Cerebellar cortex (tissue), 1 donor: ENCODE measurements at places on chromosomes 6 and 20.

- no peak for DNase-seq
These were observed 73.2 kb downstream of the BCKDHB start for GRCh38 chr6:80179695-80180094.

GRCh38 chr6:31730631-31731086 lies 1.6 kb upstream of the DDAH2 start:
- DNase-seq: peak; percentile 31

DNA sequence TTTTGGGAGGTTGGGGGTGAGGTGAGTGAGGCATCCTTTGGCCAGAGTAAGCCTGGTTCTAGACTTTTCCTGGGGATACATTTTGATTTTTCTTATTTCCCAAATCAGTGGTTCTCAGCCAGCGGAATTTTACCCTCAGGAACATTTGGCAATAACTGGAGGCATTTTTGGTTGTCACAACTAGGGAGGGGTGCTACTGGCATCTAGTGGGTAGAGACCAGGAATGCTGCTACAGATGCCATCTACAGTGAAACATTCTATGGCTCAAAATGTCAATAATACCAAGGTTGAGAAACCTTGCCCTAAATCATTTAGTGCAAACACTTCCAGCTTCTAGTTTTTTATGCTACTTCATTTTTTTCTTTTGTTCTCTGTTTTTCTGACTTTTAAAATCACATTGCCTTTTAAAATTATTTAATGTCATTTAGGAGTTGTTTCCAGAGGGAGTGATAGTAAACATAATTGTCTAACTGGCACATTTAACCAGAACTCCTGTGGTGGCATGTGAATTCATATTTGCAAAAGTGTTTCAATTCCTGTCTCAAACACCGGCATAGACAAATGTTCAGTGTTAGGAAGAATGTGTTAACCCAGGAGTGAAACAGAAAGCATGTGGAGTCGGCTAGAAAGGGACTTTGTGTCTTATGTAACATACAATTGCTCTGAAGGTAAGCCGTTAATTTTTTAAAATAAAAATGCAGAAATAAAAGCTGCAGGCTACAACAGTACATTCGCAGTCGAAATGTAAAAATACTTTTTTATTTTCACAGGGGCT lies 59.0 kb downstream of the QRSL1 start:
- DNase-seq: no peak

- DNase-seq: no peak
These were observed 197.1 kb downstream of the KHDC1L start for GRCh38 chr6:73028124-73028766.

- no peak for DNase-seq
These were observed 2.0 kb downstream of the BPIFB2 start for GRCh38 chr20:33009214-33010132.

DNA sequence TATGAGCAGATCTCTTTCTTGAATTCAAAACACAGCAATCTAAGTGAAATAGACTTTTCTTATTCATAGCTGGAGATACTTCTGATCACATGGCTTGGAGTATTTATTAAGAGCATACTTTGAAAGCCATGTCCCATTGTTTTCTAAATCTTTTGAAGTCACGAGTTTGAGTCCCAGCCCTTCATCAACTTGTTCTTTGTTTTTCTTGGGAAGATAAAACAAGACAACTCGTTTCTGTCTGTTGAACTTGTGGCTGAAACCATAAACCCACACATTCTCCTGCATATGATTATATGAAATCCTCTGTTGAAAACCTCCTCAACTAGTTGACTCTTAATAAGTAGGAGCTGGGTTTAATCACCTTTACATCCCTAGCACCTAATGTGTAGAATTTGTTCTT lies 3.3 kb downstream of the RNF144B start:
- no peak for DNase-seq

- no peak for DNase-seq
These were observed 22.9 kb downstream of the FKBP1A start for GRCh38 chr20:1369970-1370369.

- DNase-seq: no peak
These were observed 5.6 kb downstream of the FBXO9 start for GRCh38 chr6:53070806-53071205.

- DNase-seq: no peak
These were observed 260.2 kb downstream of the FNDC1 start for GRCh38 chr6:159429433-159429832.

DNA sequence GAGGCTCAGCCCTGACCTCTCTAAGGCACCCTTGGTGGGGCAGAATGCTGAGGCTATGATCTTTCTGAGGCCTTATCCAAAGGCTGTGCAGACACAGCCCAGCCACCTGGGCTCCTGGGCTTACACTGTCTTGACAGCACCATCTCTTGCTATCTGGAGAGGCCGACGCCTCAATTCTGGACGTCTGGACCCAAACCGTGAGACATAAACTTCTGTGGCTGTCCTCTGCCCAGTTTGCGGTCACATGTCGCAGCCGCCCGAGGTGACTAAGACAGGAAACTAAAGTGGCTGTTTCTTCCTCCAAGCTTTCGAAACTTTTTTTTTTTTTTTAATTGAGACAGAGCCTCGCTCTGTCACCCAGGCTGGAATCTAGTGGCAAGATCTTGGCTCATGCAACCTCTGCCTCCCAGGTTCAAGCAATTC lies 49.3 kb downstream of the PRR18 start:
- no peak for DNase-seq

DNA sequence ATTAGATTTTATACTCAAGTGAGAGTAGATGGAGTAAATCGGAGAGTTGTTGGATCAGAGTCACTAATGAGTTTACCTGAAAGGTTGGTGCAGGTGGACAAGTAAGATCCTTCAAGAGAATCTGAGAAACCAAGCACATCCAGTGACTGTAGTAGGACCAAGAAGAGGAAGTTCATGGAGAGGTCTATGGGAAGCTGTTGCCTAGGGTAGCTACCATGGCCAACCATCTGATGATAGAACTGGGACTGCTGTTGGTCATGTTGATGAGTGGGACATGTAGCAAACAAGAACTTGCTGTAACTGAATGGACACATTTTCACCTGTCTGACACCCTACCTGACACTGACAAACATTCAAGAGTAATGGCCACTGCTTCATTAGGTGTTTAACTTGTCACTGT lies 11.3 kb upstream of the ADGB start:
- no peak for DNase-seq

DNA sequence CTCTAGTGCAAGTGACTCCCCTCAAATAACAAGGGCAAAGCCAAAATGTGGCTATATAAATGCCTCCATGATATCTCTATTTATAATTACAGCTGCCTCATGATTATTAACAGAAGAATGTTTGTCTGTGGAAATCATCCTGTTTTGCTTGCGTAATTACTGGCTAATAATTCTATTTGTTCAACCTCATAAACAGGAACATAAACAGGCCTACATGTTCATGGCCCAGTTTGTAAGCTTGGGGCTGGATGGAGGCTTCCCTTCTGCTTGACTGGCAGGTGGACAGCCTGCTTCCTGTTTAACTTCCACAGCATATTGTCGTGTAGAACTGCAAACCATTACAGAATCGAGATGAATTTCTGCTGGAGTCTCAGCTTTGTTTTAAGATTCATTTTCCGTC lies 766.0 kb upstream of the MAP3K7 start:
- no peak for DNase-seq

GRCh38 chr6:169034516-169035167 lies 219.0 kb downstream of the THBS2 start:
- DNase-seq: no peak

DNA sequence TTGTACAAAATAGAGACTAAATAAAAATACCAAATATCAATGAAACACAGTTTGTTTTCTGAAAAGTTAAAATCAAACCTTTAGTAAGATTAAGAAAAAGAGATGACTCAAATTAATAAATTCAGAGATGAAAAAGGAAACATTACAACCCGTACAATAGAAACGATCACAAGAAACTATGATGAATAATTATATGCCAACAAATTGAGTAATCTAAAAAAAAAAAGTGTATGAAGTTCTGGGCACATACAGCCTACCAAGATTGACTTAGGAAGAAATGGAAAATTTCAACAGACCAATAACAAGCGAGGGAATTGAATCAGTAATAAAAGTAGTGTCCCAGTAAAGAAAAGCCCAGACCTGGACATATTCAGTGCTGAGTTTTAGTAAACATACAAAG lies 94.8 kb downstream of the STXBP5 start:
- DNase-seq: no peak

- no peak for DNase-seq
These were observed 575.3 kb downstream of the RNF144B start for GRCh38 chr6:18962361-18962905.

DNA sequence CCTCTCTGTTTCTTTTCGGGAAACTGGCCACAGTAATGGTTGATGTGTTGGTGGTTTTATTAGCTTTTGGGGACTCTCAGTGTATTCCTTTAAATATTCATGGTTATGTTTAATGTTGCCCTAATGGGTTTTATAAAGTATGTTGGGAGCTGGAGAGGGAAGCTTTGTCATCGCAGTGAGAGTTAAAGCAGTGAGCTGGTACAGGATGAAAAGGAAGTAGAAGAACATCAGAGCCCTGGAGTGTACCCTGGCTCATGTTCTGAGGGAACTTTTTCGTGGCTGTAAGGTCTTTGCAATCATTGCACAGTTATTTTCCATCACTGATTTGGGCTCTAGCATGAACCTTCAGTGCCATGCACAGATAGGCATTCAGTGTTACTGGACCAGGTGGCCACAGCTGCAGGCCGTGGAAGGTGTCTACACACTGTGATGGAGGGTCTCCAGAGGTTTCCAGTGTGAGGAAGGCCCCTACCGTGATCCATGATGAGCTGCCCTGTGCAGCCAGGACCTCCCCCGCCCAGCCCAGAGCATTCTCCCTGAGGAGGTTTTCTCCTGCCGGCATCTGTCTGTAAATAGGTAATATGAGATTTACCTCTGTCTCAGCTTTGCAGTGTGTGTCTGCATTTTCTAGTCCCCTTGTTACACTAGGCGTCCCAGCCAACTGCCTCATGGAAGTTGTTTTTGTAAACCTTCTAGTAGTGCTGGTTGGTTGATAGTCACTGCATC lies 22.4 kb upstream of the TMEM217 start:
- no peak for DNase-seq

DNA sequence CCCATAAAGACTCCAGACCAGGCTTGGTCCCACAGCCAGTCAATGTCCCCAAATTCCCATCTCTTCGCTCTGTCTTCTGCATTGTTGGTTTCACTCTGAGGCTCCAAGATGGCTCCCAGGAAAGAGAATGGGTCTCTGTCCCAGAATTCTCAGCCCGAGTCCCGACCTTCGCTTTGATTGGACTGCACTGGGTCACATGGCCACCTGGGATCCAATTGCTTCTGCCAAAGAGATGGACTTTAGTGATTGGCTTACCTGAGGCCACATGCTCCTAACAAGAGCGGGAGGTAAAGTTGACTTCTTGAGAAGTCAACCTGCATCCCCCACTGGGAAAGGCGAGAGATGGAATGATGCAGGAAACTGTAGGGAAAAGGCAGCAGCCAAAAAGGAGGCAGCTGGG lies 104.7 kb upstream of the PMEPA1 start:
- DNase-seq: no peak

GRCh38 chr6:26299286-26300042 lies 65.5 kb upstream of the BTN3A2 start:
- DNase-seq: no peak

DNA sequence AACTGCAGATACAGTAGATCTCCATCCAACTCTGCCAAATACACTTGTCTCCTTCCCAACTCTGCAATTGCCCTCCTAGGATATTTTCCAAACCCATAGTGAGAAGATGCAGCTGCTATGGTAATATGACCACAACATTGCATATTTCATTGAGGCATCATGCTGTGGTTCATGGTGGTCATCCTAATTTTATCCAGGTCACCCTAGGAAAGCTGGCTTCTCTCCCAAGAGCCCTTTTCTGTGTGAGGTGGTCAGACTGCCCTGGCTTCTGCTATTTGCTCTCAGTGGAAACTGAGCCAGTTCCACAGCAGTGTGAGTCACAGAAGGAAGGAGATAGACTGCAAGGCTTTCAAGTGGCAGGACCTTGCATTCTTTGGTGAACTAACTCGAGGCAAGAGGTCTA lies 5.5 kb downstream of the OGFRL1 start:
- peak; percentile 96 for DNase-seq

- DNase-seq: no peak
These were observed 60.8 kb upstream of the RPS6KA2 start for GRCh38 chr6:166687879-166688205.

DNA sequence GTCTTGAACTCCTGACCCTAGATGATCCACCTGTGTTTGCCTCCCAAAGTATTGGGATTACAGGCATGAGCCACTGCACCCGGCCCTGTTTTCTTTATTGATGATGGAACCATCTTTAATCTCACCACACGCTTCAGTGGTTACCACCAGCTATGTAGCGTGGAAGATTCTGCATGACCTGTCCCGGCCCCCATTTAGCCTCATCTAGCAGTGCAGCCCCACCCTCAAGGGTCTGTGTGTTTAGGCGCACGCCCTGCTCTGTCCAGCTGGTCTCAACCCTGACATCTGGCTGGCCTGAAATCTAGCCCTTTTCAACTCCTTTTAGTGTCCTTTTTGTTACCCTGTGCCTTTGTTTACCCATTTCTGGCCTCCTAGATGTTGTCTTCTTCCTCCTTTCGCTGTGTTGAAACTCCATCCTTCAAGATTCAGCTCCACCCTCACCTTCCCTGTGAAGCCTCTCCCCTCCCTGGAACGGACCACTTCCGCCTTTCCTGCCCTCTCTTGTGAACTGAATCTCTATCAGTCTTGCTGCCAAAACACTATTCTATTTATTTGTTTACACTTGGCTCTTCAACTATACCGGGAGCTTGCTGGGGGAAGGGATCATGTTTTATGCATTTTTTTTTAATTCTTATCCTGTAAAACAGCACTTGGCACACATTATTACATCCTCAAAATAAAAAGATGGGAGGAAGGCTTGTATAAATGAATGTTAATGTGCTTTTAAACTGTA lies 101.0 kb upstream of the MTHFD1L start:
- no peak for DNase-seq

- no peak for DNase-seq
These were observed 114.8 kb downstream of the CRYBG1 start for GRCh38 chr6:106475284-106475683.

DNA sequence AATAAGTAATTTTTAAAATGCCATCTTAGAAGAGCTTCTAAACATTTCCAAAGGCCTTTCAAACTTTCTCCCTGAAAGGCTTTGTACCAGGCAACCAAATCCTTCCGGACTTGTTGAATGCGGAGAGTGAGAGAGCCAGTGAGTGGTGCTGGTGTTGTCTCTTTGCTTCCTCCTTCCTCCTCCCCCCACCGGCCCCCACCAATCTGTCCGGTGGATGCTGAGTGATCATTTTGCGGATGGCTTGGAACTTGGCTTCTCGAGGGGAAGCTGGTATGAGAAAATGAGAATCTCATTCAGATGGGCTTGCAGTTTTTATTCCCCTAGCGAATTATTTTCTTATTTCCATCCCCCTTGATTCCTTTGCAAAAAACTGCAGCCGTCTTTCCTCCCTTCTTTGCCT lies 97.3 kb downstream of the ANKRD60 start:
- DNase-seq: peak; percentile 10

DNA sequence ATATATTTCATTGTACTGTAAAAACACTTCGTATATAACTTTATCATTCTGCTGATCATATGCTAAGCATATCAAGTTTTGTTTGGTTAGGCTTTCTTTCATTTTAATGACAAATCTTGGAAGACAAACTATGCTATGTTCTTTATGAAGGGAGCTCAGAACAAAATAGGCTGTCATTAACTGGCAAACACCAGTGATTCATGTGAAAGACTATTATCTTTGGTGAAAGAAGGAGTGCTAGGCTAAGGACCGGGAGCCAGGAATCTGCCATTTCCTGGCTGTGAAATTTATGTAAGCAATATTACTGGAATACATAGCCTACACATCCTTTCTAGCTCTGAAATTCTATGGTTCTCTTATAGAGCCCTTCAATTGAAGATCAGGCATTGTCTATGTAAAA lies 136.2 kb upstream of the CCN2 start:
- no peak for DNase-seq

GRCh38 chr6:101482606-101483005 lies 89.1 kb downstream of the GRIK2 start:
- DNase-seq: no peak
